Endodermal cell (in vitro differentiated cells): ENCODE measurements at places on chromosomes 2 and 18. TPM values are rescaled to one million over a fixed set of nuclear protein-coding genes. Genes with fewer than 3 reads are reported as not detected.

DNA sequence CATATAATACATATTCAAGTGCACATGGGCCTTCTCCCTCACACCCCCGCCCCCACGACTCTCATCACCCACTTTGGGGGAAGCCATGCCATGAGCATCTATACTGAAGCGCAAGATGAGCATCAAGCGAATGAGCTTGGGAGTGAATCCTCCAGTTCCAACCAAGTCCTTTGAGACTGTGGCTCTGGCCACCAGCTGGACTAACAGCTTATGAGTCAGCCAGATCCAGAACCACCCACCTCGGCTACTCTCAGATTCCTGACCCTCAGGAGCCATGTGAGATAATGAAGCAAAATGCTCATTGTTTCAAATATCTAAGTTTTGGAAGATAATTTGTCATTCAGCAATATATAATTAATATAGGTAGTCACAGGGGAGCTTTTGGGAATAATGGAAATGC, 22.2 kb upstream of the IL1RL1 start:
- no peaks in the 10 kb centered on the region for H3K36me3 ChIP-seq
- no peak overlapping the region for H3K4me3 ChIP-seq
- peaks cover 3% of the 10 kb centered on the region for H3K4me1 ChIP-seq
- no peak for DNase-seq
- no peak overlapping the region for H3K27ac ChIP-seq
- no peaks in the 10 kb centered on the region for H3K27me3 ChIP-seq

Gene POTEJ
- total RNA-seq: not detected in 2 replicates

GRCh38 chr2:32418778-32419177, 62.0 kb downstream of the BIRC6 start:
- no peak overlapping the region for H3K4me3 ChIP-seq
- H3K4me1 ChIP-seq: no peaks in the 10 kb centered on the region
- H3K36me3 ChIP-seq: peaks cover 59% of the 10 kb centered on the region

Gene SMPD4
- 87.1 and 93.9 TPM in 2 replicates for total RNA-seq
